Calu3 (cell line): ENCODE measurements at places on chromosomes 2 and 18. TPM values are rescaled to one million over a fixed set of nuclear protein-coding genes. Genes with fewer than 3 reads are reported as not detected.

Gene MBOAT2
- total RNA-seq = 36.8 and 40.9 TPM in 2 replicates

Gene VWA3B
- not detected in 2 replicates for total RNA-seq

GRCh38 chr2:126835831-126836230 is 62.9 kb upstream of the TEX51 start:
- DNase-seq = no peak

DNA sequence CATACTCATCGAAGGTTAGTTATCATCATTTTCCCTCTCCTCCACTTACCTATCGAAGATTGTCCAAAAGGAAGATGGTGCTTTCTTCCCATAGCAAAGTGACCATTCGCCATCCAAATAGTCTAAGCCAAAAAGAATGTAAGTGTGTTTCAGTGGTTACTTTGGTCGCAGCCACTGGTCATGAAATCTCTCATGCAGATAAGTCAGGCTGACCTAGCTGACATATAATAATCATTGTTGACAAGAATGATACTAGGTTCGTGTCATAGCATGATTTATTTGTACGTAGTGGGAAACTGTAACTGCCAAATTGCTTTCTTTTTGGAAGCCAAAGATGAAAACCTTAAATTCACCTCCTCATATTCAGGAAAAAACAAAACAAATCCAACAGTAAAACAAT is 89.6 kb upstream of the PMAIP1 start:
- no peak for DNase-seq

DNA sequence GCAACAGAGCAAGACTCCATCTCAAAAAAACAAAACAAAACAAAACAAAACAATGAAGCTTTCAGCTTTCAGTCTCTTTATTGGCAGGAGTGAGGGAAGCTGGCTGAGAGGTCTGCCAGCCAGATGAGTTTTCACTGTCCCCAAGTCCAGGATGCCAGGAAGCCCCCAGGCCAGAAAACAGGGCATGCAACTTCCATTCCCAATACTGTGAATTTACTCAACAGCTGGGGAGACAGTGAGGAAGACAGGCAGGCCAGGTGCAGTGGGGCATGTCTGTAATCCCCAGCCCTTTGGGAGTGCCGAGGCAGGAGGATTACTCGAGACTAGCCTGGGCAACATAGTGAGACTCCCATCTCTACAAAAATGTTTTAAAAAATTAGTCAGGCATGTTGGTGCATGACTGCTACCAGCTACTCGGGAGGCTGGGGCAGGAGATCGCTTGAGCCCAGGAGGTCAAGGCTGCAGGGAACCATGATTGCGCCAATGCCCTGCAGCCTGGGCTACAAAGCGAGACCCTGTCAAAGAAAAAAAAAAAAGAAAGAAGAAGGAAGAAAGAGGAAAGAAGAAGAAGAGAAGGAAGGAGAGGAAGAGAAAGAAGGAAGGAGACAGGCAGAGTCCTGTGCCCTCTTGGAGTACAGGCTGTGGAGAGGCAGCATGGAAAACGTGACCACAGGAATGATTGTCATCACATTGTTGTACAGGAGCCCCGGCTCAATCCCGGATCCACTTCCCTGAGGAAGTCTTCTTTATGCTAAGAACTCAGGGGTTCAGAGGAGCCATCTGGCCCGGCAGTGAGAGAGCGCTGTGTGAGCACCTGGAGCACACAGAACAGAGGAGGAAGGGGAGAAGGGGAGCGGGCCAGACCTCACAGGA is 29.2 kb upstream of the POMC start:
- DNase-seq = peak; percentile 11

DNA sequence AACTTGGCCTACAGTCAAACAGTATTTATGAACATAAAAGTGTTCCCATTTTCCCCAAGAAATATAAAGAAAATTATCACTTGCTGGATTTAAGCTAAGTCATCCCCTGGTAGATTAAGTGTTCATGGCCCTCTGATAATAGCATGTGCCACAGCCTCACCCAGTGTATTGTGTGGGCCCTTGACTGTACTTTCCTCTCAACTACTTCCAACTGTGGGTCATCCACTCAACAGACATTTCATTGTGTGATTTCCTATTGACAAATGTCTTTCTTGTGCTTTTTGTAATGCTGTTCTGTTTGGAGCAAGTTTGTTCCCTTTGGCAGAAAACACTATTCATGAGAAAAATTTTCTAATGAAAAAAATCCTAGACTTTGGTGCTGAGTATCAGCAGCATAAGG is 48.4 kb upstream of the TMEM17 start:
- no peak for DNase-seq

- no peak for DNase-seq
These were observed 448.3 kb downstream of the CDH2 start for GRCh38 chr18:27728659-27729058.
